ENCODE measurements at places on chromosomes 11 and 22. TPM values are rescaled to one million over a fixed set of nuclear protein-coding genes. Genes with fewer than 3 reads are reported as not detected.

GP1BB gene
- polyA plus RNA-seq = 29.5 TPM

TRAF6 gene
- polyA plus RNA-seq = 4.1 TPM

GRM5 gene
- 0.02 TPM for polyA plus RNA-seq

GLYATL1 gene
- polyA plus RNA-seq = not detected

SLC22A12 gene
- not detected for polyA plus RNA-seq

VPS51 gene
- 67.1 TPM for polyA plus RNA-seq

OR5M3 gene
- not detected for polyA plus RNA-seq

ST14 gene
- 0.61 TPM for polyA plus RNA-seq

CLMP gene
- 6.6 TPM for polyA plus RNA-seq

All from right cardiac atrium (tissue), 5 donors.